Cortex of kidney (tissue), 1 donor: ENCODE measurements at places on chromosomes 11 and 22.

DNA sequence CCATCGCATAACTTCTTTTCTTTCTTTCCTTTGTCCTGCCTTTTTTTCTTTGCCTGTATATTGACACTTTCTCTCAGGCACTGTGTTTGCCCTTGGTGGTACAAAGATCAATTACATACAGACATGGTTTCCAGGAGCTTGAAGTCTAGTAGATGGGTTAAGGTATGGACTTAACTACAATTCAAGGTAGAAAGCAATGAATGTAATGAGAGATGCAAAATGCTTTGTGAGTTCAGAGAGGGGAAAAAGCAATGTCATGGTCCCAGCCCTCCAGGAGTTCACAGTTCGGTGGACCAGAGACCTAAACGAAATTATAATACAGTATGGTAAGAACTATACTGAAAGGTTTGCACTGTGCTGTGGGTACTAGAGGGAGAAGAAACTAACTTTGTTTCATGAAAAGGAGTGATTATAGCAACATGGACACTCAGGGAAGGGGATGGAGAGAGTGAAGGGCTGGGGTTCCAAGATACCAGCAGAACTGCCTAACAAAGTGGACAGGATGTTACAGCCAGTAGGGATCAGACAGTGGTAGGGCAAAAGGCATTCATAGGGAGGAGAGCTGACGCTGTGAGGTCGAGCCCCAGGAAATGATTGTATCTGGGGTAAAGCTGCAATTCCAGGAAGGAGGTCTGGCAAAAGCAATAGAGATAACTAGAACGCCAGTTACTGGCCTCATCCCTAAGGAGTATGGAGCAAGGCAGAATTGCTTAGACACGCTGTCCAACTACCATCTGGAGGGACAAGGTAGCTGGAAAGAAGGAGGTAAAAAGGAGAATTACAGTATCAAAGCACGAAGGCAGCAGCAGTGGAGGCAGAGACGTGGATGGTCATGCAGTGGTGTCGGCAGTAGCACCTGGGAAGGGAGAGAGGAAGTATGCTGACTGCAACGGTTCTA is 158.3 kb upstream of the MTMR2 start:
- no peak for DNase-seq

- no peak for DNase-seq
Measured at GRCh38 chr11:36475192-36475591, 34.9 kb downstream of the TRAF6 start.

- no peak for DNase-seq
Measured at GRCh38 chr22:44207173-44207980, 26.7 kb downstream of the PARVG start.

DNA sequence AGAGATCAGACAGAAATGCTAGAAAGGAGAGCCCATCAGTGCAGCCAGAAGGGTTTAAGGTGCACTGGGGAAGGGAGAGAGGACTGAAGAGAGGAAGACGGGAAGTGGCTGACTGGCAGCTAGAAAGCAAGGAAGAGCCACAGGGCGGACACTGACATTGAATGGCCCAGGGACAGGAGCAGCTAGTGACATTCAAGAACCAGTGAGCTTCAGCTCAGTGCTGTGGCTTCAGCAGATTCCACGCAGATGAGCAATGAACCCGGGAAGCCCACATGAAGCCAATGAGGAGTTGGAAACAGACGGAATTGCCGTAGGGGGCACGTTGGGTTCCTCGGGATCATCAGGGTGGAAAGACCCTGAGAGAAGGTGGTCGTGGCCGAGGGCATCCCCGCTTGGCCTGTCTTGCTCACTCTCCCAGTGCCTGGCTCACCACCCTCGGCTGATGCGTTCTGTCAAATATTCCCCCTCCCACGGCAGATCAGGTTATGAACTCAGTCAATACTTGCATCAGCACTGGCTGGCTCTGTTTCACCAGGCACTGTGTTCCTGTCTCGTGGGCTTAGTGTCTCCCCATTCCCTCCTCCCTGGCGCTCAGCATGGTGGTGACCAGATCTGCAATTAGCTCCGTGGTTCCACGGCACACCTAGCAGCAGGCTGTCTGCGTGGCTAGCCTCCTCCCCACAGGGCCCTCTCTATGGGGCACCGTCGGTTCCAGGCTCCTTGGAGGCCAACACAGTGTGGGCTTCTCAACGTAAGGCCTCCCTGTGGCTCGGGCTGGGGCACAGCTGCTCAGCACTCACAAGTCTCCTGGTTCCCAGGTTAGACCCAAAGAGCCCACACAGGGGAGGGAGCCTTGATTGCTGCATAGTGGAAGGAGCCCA is 145.5 kb downstream of the TRIM29 start:
- no peak for DNase-seq

GRCh38 chr11:68039526-68040086 is 781 bp downstream of the TCIRG1 start:
- no peak for DNase-seq

- DNase-seq, result no peak
Measured at GRCh38 chr22:46062232-46062615, 85.3 kb upstream of the WNT7B start.

DNA sequence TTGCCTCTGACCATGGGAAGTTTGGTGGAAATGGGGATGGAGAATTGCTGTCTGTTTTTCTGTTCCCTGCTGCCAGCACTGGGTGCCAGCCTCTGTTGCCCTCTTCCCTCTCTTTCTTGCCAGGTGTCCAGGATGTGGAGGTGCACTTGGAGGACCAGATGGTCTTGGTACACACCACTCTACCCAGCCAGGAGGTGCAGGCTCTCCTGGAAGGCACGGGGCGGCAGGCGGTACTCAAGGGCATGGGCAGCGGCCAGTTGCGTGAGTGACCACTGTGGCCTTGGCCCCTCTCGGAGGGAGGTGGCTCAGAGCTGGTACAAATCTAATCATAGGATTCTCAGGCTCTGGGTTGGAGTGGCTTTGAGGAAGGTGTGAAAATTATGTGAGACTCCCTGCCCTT is 6.0 kb downstream of the CCS start:
- DNase-seq, result no peak

- no peak for DNase-seq
Measured at GRCh38 chr11:83152264-83152663, 4.7 kb upstream of the PCF11 start.

GRCh38 chr22:36765131-36765942 is 10.6 kb downstream of the IFT27 start:
- DNase-seq, result no peak

- DNase-seq, result no peak
Measured at GRCh38 chr22:49063545-49063890, 764.2 kb downstream of the BRD1 start.
